ENCODE measurements at places on chromosomes 7 and 10.

DNA sequence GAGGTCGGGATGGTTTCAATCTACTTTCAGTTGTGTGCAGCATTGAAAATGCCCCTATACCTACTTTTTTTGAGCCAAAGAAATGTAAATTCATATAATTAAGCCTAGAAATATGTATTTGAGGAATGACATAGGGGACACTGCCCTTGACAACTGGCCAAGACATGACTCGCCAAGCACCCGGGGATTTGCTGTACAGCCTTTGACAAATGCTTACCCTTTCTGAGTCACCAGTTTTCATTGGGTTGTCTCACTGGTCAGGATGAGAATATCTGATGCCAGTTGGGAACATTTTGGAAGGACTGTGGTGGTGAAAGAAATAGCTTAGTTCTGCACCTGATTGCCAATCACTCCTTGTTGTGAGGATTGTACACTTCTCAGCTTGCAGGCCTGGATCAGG is 166.8 kb upstream of the HABP2 start:
- DNase-seq = no peak

- no peak for DNase-seq
Measured at GRCh38 chr7:34672430-34672829, 14.4 kb downstream of the NPSR1 start.

DNA sequence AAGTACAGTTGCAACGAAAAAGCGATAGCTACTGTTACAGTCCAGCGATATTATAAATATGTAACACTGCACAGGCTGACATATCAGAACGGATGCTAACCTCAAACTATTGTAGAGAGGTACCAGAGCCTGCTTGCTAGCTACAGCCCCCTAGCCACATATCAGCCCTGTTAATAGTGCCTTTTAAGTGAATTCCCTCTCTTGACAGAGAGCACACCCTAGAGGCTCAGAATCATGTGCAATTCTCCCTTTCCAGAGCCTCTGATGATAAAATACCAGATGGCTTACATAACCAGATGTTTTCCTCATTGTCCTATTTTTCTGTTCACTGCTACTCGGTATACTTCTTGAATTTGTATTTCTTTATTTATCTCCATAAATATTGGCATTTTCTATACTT is 960.7 kb upstream of the CELF2 start:
- DNase-seq = no peak

- DNase-seq = peak; percentile 28
Measured at GRCh38 chr7:70776627-70777101, 355.3 kb upstream of the GALNT17 start.

DNA sequence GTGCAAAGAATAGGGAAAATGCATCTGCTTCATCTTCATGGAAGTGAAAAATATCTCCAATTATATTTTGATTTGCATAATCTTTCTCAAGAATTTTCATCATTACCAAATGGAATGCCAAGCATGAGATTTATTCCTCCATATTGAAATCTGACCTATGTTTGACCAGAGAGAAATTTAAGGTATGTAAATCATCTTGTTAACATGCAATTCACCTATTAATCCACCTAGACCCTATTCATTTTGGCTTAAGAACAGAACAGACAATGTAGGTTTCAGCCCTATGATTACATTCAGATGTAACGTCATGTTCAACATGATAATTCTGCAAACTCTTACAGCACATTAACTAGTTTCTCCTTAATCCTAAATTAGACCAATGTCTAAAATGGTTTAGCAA is 30.8 kb upstream of the TMEM140 start:
- DNase-seq = no peak

DNA sequence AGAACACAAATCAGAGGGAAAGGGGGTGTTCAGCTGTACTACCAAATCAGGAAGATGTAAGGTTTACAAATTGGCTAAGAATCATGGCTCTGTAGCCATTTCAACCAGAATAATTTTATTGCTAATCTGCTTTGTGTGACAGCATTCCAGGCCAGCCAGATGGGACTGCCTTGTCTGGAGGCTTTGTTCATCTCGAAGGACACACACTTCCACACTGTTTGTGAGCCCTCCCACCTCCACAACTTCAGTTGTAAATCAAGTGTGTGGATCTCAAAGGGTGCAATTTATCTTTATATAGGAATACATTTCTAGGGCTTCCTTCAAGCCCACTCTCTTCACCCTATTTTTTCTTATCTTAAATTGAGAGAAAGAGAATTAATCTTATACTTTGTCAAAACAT is 6.9 kb upstream of the OIT3 start:
- DNase-seq = no peak

DNA sequence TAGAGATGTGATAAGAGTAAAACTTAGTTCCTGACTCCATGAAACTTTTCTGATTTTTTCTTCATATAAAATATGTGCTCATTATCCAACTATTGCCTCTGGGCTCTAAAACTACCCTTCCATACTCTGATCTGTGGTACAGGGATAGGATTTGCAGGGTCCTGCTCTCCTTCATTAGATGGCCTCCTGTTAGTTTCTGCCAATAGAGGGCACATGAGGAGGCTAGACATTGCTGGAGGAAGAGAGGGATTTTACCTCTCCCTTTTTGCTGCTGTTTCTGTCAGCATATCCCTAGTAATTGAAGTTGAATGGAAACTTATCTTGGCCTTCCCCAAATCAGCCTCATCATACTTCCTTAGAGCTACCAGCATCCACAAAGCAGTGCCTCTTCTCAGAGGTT is 269.4 kb downstream of the NXPH1 start:
- no peak for DNase-seq

- DNase-seq = no peak
Measured at GRCh38 chr7:37218956-37219355, 229.7 kb downstream of the ELMO1 start.

GRCh38 chr10:84308481-84309304 is 19.7 kb upstream of the CCSER2 start:
- no peak for DNase-seq

DNA sequence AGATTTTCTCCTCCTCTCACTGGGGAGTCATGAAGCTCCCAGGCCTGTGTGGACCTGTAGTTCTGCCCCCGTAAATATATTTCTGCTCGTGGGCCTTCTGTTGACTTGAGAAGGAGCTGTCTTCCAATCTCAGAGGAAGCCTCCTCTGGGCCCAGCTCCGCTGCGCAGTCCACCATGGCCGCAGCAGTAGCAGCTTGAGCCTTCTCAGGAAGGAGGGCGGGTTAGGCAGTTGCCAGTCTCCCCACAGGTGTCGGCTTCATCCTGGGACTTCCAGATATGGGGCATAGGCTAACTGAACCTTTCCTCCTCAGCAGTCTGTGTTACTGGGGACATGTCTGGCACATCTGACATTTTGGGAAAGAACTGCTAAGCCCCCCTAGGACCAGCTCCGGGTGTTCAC is 62.9 kb upstream of the TRIM8 start:
- DNase-seq = no peak

DNA sequence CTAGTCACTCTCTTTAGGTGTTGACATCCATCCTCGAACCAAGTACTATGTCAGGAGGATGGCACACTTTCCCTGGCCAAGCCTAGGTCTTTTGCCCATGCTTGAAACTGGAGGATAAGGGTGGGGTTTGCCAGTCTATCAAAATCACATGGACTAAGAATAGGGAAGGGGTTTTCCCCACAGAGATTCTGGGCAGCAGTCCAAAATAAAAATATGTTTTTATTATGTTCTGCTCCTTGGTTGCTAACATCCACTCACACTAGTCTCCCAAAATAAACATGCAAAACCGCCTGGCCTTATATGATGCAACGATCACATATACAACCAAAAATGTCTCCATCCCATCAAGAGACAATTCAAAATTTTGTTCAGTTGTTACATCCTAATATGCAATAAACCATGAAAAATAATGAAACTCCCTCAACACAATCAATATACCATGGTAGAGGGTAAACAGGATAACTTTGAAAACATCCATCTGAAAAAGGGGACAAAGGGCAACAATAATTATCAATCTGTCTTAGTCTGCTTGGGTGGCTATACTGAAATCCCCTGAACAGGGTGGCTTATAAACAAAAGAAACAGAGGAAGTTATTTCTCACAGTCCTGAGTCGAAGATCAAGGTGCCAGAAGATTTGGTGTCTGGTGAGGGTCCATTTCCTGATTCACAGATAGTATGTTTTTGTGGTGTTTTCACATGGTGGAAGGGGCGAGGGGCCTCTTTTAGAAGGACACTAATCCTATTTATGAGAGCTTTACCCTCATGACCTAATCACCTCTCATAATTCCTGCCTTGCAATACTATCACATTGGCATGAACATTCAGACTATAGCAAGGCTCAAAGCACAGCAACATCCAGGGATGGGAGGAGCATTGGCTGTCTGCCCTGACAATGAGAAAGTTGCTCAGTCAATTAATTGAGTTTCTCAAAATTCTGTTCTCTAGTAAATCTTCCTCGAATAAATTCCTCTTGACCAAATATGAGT is 159.3 kb downstream of the ETV1 start:
- DNase-seq = no peak

- DNase-seq = no peak
Measured at GRCh38 chr10:52903397-52903938, 130.9 kb upstream of the MBL2 start.

GRCh38 chr10:45443101-45444009 is 69.3 kb downstream of the ALOX5 start:
- DNase-seq = no peak

DNA sequence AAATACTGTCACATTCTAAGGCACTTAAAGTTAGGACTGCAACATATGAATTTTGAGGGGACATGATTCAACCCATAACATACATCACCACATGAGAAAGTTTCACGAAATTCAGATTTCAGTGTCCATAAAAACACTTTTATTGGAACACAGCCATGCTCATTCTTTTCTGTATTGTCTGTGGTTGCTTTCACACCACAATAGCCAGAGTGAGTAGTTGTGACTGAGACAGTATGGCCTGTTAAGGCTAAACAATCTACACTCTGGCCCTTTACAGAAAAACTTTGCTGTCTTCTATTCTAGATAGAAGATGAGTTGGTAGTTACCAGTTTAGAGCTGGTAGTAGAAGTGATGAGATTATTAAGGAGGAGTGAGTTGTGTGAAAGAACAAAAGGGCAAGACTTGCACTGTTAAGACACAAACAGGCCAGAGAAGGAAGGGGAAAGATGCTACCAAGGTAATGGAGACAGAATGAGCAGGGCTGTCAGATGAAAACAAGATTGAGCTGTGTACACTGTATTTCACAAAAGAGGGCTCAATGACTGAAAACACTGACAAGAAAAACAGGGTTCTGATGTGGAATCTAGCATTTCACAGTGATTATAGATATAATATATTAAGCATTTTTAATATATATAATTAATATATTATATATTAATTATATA is 108.6 kb downstream of the PPP1R3A start:
- no peak for DNase-seq

DNA sequence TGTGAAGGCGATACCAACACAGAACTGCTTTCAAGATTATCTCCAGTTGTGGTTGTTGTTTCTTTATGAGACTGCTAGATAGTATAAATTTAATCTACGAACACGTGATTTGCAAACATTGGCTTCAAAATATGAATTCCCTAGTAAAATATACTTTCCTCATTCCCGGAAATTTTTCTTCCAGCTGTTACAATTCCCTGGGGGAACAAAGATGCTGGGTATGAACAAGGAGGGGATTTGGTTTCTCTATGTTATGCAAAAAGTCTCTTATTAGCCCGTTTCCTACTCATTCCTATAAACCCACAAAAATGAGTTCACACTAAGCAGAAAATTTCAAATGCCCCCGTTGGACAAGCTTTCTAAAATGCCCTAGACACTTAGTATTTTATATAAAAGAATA is 928.3 kb downstream of the CNTNAP2 start:
- no peak for DNase-seq

DNA sequence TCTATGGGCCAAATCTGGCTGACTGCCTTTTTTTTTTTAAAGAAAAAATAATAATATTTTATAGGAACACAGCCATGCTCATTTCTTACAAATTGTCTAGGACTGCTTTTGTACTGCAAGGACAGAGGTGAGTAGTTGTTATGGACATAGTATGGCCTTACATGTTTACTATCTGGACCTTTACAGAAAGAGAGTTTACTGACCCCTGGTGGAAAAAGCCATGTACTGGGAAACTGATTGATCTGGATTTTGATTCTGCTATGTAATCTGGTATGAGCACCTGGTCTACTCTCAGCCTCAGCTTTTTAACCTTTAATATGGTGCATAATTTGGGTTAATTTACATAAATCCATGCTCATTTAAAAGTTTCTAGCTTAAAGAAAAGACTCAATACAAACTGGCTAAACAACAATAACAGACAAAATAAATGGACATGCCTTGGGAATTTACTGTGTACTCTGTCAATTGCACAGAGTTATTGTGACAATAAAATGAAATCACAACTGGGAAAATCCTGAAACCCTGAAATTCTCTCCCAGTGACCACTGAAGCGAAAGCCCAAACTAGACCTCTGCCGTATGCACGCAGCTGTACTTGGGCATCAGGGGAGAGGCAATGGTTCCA is 260.7 kb downstream of the BMPER start:
- DNase-seq = no peak

- no peak for DNase-seq
Measured at GRCh38 chr10:4704034-4704545, 121.9 kb upstream of the AKR1E2 start.

DNA sequence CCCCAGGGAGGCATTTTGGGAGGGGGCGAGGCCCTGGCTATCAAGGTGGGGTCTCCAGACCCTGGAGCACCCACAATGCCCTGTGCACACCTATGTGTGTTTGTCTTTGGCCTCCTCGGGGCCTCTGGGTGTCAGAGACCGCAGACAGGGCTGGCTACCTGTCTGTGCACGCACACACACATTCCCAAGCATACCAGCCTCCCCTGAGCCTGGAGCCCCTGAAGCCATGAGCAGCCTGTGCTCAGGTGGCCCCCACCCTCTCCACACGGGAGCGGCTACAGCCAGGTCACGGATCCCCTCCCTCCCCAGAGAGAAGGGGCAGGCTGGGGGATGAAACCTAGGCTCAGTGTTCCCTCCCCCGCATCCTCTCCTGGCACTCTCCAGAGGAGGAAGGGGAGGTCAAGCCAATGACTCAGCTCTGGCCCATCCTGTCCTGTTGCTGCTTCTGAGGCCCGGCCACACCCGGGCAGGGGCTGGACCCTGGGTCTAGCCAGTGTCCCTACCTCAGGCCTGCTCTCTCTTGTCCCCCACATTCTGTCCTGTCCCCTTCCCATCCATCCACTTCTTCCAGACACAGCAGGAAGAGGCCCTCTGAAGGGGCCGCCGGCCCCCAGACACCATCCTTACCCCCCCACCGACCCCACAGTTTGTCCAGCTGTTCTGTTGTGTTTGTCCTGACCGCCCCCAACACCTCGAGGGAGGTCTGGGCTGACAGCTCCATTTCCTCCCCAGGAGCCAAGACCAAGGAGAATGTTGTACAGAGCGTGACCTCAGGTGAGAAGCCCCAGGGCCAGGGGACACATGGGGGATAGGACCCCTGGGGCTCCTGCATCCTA is 720 bp downstream of the SNCG start:
- DNase-seq = peak; percentile 93
